NCI-H187 (cell line): ENCODE measurements at places on chromosomes 3 and 15.
A peak's percentile ranks its signal among the peaks of the same experiment; 100 is the strongest.

GRCh38 chr3:84601303-84601702 is 357.5 kb upstream of the CADM2 start:
- peak; percentile 1 for DNase-seq

GRCh38 chr3:140051019-140051957 is 116.3 kb downstream of the CLSTN2 start:
- DNase-seq, result peak; percentile 5

DNA sequence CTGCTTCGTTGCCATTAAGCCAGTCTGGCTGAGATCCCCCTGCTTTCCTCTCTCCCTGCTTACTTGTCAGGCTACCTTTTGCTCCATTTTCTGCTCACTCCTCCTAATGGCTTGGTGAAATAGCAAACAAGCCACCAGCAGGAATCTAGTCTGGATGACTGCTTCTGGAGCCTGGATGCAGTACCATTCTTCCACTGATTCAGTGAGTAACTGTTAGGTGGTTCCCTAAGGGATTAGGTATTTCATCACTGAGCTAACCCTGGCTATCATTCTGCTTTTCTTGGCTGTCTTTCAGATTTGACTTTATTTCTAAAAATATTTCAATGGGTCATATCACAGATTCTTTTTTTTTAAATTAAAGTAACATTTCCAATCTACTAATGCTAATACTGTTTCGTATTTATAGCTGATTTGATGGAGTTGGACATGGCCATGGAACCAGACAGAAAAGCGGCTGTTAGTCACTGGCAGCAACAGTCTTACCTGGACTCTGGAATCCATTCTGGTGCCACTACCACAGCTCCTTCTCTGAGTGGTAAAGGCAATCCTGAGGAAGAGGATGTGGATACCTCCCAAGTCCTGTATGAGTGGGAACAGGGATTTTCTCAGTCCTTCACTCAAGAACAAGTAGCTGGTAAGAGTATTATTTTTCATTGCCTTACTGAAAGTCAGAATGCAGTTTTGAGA is 25.0 kb downstream of the CTNNB1 start:
- no peak for DNase-seq

GRCh38 chr3:65578861-65579260 is 459.9 kb downstream of the MAGI1 start:
- DNase-seq, result no peak

- DNase-seq, result no peak
Observed at GRCh38 chr15:81170511-81170910, 26.2 kb upstream of the IL16 start.

DNA sequence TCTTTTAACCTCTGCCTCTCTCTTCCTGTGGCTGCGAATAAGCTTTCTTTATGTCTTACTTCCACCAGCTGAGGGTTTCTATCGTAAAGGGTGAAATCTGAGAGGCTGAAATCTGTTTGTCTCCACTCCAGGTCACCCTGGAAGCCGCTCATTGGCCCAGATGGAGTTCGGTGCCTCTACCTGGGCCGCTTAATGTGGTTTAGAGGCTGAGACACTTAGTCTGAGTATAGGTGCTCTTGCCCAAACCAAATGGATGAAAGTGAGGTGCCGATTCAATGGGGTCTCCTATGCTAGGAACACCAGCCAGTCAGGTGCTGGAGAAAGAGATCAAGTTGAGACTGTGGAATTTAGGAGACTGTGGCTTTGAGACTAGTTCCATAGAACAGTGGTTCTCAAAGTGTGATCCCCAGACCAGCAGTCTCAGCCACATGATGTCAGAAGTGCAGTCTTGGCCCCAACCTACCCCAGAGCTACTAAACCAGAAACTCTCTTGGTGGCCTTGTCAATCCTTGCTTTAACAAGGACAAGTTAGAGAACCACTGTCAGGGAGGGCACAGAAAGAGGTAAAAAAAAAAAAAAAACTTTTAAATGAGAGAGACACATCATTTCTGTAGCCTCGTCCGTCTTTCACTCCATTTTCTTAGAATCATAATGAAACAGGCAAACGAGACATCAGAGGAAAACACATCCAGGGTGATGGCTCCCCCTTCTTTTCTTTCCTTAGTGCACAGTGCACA is 54.9 kb upstream of the CCR2 start:
- no peak for DNase-seq

- DNase-seq, result no peak
Observed at GRCh38 chr3:193346259-193346658, 32.3 kb downstream of the ATP13A5 start.

GRCh38 chr3:171753025-171753472 is 57.2 kb downstream of the PLD1 start:
- no peak for DNase-seq
